ENCODE measurements at places on chromosomes 13 and 19. TPM values are rescaled to one million over a fixed set of nuclear protein-coding genes. Genes with fewer than 3 reads are reported as not detected.

DNA sequence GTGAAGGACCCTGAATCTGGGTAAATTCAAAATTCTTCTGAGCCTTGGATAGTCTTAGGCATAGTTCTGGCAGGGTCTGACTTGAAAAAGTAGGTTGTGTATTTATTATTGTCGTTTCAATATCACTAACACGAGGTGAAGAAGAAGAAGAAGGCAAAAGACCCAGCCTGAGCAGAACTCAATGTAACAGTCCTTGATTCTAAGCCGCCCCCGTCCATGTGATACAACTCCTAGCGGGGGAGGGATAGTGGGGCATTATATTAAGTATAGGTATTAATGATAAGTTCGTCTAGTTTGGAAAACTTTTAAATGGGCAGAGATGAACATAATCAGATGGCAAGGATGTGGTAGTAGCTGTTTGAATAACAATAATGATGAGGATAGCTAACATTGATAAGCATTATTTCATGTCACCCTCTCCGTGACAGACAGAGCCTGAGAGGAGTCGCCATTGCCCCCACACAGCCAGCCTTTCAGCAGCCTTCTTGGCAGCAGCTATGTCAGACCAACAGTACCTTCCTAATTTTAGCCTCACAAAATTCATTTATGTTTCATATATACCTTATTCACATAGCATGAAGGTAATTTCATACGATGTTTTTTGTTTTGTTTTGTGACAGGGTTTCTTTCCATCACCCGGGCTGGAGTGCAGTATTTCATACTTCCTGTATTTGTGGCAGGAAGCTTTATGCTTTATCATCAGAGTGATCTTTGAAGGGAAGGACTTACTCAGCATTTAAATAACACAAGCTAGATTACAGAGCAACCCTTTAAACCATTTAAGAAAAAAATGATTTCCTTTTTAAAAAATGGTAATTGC, 64.4 kb upstream of the NPAS1 start:
- DNase-seq, result no peak

- no peak for DNase-seq
Observed at GRCh38 chr13:27208514-27208913, 36.9 kb upstream of the USP12 start.

GRCh38 chr13:27997904-27998522, 9.5 kb upstream of the URAD start:
- DNase-seq, result no peak

DNA sequence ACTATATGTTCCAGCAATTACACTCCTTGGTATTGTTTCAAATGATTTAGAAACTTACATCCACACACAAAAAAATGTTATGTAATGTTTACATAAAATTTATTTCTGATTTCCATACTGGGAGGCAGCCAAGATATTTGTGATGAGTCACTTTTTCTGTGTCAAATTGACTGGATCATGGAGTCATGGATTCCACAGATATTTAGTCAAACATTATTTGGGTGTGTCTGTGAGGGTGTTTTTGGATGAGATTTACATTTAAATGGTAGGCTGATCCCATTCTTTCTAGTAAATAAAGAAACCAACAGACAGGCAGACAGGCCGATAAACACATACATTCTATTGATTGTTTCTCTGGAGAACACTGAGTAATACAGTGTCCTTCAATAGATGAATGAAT, 562.8 kb downstream of the SLITRK6 start:
- DNase-seq, result no peak

DNA sequence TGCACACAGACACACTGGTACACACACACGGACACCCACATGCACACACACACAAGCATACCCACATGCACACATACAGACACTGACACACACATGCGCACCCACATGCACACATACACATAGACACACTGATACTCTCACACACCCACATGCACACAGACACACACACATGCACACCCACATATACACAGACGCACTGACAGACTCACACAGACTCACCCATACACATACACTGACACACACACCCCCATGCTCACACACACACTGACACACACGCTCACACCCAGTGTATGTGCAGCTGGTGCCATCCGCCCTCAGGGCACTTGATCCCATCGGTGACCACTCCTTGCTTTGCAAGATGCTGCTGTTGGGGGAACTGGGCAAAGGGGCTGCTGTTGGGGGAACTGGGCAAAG, 9.7 kb upstream of the RASA3 start:
- DNase-seq, result no peak

- DNase-seq, result no peak
Observed at GRCh38 chr13:30169442-30169841, 137.9 kb downstream of the KATNAL1 start.

GRCh38 chr19:36151144-36152018, 866 bp downstream of the COX7A1 start:
- DNase-seq, result no peak

DNA sequence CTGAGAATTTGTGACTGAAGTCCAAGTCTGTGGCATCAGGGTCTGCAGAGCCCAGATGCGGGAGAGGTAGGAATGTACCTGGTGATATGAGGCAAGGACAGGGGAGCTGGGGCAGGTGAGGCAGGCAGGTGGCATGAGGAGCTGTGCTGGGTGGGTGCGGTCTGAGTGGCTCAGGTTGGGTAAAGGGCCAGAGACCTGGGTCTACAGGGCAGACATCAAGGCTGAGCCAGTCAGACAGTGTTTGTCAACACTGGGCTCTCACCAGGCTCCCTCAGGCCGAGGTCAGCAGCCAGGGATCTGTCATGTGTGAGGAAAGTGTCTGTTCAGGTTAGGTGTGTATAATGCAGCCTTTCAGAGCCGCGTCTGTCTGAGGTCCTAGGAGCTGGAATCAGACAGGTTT, 18.6 kb downstream of the GPI start:
- DNase-seq, result no peak

DNA sequence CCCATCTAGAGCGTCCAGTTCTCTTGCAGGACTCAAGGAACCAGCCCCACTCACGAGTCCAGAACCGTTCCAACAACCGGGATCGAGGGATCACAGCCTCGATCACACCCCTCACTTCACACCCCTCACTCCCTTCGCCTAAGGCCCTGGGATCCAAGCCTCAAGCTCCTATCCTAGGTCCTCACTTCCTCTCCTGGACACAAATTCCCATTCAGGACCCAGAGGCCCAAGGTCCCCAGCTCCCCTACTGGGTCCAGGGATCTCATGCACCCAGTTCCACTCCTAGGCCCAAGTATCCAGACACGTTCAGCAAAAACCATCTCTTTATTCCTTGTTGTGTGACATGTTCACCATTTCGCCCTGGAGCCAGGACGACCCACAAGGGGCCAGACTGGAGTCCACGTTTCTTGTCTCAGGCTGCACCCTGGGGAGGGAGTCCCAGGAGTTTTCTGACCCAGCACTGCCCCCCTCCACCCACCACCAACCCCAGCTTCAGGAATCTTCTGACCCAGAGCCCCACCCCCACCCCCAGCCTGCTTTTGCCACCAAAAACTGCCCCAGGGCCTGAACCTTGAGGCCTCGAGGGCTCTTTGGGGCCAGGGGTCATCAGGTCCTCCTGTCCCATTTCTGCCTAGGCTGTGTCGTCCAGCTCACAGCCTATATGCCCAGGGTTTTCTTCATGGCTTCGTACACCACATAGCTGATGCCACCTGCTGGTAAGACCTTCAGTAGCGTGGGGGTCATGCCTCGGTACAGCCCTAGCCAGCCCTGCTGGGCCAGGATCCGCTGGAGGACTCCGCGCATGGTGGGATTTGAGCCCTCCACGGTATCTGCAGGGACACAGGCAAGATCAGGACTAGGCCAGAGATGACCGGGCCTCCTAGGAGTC, 1.4 kb upstream of the KHSRP start:
- DNase-seq, result no peak

DNA sequence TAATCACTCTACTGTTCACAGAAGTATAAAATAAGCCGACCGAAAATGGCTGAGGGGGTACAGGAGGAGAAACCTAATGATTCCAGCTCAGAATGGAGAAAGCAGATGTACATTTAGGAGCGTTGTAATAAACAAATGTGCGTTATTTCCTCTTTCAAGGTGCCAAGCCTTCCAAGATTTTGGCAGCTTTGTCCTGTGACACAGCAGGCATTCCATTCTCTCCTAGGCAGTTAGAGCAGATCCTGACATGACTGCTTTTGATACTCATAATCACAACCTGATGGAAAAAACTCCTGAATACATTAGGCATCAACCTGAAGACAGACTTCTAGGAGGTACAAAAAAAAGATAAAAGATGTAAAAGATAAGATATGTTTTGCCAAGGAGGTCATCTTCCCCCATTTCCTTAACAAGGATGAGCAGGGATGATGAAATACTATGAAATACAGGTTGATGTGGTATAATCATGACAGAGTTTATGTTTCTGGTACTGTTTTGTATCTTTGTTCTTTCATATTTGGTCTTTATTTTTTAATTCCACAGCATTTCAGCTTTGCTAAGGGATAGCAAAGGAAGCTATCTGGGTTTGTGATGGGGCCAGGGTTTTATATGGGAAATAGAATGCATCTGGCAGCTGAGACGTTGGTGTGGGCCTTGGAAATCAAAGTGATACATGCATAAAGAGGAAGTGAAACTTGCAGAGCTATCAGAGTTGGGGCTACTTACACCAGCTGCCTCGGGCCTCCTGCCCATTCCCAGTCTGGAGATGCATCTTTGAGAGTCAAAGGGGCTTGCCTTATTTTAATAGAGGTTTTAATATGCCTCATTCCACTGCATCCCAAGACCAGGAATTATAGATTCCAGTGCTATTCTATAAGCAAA, 222.5 kb downstream of the OXGR1 start:
- DNase-seq, result no peak

DNA sequence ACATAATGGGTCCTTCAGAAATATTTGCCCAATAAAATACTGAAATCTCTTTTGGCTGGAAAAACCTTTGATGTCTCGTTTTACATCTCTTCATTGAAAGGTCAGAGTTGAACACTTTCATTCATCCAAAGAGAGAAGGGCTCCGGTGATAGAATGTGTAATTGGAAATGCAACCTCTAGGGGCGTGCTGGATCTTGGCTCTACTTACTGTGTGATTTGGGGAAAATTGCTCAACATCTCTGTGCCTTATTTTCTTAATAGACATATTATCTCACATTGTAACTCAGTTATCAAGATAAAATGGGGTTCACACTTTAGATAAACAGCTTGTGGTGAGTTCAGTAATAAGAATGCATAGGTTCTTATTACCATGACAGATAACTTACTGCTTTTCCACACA, 1444.1 kb downstream of the SLITRK5 start:
- DNase-seq, result no peak

GRCh38 chr13:85441364-85441763, 357.9 kb downstream of the SLITRK6 start:
- DNase-seq, result no peak

- DNase-seq, result no peak
Observed at GRCh38 chr19:42512743-42513304, 15.5 kb downstream of the CEACAM1 start.

DNA sequence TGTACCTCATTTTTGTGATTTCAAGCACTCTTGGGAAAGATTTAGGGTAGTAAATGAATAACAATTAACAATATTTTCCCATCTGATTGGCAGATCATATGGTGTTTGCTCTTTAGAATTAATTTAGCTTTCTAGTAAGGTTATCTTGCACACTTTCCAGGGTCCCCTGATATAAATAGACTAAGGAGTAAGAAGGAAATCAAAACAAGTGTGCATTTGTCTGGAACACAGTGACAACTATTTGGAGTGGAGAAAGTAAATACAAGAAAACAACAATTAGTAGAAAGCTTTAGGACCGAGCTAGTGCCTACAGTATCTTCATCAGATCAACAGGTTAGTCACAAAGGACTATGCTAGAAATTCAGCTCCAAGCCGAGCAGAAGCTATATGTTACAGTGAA, 429.5 kb downstream of the COG6 start:
- DNase-seq, result peak; percentile 20

DNA sequence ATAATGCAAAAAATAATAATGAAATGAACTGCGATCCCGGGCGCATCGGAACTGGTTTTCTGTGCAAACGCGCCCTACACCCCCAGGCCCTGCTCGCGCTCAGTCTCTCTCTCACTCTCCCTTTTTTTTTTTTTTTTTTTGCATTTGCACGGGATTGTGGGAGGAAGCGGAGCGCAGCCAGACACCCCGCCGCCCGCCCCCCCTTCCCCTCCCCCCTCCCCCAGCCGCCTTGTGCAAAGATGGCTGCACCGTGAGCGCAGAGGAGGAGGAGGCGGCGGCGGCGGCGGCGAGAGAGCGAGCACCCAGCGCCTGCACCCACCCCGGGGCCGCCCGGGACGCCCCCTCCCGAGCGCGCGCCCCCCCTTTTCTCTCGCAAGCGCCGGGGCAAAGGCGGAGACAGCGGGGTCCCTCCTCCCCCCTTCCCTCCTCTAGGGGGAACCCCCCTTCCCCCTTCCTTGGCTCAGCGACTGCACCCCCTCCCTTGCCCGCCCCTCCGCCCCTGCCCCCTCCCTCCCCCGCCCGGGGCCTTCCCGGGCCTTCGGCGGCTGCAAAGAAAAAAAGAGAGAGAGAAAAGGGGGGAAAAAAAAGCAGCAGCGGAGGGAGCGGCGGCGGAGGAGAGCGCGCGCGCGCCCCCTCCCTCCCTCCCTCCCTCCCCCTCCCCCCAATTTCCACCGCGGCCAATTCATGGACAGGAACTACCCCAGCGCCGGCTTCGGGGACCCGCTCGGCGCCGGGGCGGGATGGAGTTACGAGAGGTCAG, at the start of gene PRR12:
PRR12 (plus strand) TSS at position 212 of the 760 bp plus-strand sequence; CDS start at position 685, 473 bp downstream.
- DNase-seq, result no peak

GRCh38 chr19:2027361-2027760, 11.8 kb upstream of the BTBD2 start:
- DNase-seq, result no peak

DNA sequence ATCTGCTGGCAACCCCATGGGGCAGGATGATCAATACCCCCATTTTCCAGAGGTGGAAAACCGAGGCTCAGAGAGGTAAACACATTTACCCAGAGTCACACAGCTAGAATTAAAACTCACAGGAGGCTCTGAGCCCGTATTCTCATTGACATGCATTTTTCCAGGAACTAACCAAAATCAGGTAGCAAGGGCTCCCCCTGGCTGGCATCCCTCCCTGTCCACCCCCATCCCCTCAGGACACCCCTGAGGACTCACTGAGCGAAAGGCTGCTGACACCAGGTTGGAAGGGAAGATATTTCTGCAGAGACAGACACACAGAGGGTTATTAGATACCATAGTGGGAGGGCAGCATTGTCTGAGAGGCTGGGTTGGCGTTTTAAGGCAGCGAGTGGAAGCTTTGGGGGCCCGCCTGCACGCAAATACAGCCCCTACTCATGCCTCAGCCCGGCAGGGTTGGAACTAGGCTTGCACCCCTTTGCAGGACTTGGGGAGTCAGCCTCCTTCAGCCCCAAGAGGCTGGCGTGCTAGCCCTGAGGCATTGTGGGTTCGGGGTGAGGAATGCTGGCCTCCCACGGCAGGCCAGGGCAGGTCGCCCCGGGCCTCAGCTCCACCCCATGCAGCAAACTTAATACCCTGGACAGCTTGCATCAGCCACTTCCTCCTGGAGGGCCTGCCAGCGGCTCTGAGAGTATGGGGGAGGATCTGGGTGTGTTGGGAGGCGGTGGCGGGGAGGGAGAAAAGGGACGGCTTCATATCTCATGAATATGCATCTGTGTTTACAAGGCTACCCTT, 3.9 kb downstream of the SLC1A5 start:
- DNase-seq, result no peak

GRCh38 chr19:41325947-41326706, 16.2 kb downstream of the CCDC97 start:
- DNase-seq, result no peak

The EXOC3L2 gene
- total RNA-seq, result 1.6 TPM

The ADGRL1 gene
- total RNA-seq, result 1.4 TPM

The OR10H1 gene
- total RNA-seq, result not detected

The TBXA2R gene
- total RNA-seq, result 0.66 TPM

The DACH1 gene
- 0.74 TPM for total RNA-seq

The ZNF865 gene
- 0.67 TPM for total RNA-seq

Measured in pulmonary artery endothelial cell (primary cell).